Iris pigment epithelial cell (primary cell): ENCODE measurements at places on chromosomes 4 and X.

- no peak for DNase-seq
Observed at GRCh38 chrX:71162981-71163380, 18.3 kb downstream of the NLGN3 start.

GRCh38 chrX:154068560-154068959 lies 29.0 kb downstream of the MECP2 start:
- DNase-seq = no peak

GRCh38 chr4:159979953-159980352 lies 877.1 kb downstream of the RAPGEF2 start:
- no peak for DNase-seq

DNA sequence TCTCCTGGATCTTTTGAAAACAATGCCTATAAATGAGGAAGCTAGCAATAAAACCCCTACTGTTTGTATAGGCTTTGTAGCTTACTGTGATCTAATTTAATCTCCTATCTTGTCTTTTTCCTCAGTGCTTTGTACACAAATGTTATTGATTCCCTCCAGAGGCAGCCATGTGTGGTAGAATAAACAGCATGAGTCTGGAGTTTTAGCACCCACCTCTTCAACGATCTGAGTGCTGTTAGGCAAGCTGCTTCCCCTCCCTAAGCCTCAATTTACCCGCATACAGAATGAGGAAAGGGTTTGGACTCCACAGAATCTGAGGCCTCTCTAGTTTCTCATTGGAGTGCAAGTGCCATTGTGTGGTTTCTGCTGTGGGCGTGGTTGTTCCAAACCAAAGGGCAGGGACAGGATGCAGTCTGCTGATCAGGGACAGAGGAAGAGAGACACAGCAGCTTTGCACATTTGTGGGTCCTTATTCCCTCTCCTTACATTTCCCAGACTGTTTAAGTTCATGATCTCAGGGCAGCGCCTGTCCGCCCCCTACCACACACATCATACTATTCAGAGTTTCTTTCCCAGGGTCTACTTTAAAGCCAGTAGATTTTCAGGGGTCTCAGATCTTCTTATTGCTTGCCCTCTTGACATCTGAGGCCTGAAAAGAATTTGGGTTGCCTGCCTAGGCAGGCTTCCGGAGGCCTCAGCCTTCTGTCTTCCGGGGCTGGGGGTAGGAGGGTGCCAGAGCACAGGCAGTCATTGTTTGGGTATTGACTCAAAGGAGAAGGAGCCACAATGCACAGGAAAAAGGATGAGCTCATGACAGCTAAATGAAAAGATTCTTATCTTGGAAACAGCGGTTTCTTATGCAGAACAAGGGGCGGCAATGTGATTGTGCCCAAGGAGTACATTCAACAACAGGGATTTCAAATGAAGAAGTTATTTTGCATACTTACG lies 114.9 kb upstream of the TEX13D start:
- DNase-seq = peak; percentile 22

- DNase-seq = no peak
Observed at GRCh38 chr4:621296-622070, 3.9 kb upstream of the PDE6B start.

GRCh38 chrX:4450177-4450576 lies 736.7 kb upstream of the PRKX start:
- no peak for DNase-seq

DNA sequence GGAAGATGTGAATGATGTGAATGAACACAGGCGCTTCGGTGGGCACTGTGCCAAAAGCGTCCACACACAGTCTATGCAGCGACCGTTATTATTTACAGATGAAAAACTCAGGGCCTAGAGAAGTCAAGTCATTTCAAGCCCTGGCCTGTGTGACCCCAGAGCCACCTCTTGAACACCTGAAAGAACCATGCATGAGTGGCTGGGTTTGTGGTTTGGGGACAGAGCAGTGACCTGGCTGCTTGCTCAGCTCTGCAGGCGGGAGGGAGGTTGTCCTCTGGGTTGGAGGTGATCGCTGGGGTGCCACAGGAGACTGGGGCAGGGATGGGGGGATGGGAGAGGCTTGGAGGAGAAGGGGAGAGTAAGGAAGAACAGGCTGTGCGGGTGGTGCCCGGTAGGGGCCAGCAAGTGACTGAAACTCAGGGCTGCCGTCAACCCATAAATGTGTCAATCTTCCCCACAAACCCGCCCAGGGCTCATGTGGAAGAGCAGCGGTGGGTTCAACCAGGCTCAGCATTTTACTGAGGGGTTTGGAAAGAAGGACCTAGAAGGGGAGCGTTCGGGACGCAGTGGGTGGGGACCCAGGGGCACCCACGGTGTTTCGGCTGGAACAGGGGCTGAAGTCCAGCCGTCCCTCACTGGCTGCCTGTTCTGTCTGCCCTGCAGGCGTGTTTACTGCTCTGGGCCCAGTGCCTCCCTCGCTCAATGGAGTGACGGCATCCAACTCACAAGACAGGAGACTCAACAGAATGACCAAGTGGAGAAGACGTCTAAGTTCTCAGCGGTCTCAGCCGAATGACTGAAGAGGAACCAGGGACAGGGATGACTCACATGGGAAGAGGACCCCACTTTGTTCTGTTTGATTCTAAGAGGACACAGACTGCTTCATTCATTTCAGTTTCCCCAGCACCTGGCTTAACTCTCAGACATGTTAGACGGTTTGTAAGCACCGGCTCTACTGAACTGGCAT lies 167.8 kb downstream of the AFAP1 start:
- no peak for DNase-seq

DNA sequence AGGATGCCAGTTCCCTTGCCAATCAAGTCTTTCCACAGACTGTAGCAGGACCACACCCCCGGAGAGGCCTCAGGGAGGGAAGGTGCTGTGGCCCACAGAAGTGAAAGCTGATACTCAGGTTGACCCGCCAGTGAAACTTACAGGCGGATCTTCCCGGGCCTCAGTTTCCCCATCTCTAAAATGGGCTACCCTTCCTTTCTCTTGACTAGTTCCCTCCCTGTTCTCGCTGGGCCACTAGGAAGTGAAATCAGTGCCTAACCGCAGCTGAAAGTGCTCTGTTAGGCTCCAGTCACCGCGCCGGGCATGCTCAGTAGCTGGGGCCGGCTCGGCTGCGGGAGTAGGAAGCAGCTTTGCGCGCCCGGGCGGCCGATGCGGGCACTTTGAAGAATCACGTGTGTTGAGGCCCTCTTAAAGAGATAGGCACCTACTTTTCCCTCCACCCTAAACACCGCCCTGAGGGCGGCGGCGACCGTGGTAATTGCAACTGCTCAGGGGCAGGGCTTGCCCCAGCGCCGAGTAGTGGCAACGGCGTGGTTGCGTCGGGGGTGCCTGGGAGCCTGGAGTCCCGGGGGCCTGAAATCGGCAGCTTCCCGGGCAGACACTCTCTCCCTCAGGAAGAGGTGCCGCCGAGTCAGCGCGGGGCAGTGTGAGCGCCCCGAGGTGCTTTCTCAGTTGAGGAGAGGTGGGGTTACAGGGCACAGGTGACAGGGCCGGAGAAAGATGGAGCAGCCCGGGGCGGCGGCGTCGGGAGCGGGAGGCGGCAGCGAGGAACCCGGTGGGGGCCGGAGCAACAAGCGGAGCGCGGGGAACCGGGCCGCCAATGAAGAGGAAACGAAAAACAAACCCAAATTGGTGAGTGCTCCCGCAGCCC lies at the start of gene DIAPH2:
DIAPH2 (plus strand) TSS at position 504 of the 871 bp plus-strand sequence.
- DNase-seq = peak; percentile 84

GRCh38 chrX:153469811-153470410 lies 465 bp downstream of the HAUS7 start:
- peak; percentile 31 for DNase-seq

DNA sequence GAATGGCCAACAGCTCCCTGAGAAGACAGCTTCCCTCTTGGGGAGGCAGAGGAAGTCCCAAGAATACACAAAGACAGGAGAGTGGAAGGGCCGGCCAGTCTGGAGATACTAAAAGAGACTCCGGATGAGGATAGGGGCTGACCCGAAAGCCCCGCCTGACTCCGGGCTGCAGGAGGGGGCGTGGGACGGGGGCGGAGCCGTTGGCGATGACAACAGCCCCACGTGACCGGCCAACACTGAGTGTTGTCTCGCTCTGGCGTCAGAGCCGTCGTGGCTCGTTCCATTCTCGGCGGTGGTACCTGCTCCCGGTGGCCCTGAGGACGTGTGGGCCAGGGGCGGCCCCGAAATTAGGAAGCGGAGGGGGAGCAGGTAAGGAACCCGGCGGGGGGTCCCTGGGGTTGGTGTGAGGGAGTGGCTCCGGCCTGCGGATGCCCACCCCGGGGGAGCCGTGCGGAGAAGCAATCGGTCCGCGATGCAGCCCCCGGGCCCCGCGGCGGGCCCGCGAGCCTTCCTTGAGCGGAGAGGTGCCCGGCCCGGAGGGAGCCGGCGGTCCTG lies at the start of gene BEX4:
BEX4 (plus strand) TSS at position 239 of the 555 bp plus-strand sequence. CDS start 1,046 bp downstream, outside the sequence.
- DNase-seq = peak; percentile 64

- peak; percentile 50 for DNase-seq
Observed at GRCh38 chr4:38563707-38564495, 100.1 kb upstream of the KLF3 start.

DNA sequence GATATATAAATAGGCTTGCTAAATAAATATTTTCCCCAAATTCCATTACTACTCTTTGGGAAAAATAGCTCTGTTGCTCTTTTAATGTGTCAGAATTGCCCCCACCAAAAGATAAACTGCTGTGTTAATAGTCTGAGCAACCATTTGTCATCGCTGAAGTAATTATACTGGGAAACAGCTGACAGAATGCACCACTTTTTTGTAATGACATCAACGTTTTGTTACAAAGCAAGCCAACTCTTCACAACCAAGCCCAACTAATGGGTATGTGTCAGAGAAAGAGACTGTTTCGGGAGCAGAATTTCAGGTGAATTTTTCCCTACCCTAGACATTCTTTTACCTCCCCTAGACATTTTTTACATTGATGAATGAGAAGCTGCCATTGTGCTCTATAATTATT lies 405.0 kb upstream of the MAGEB18 start:
- DNase-seq = no peak

GRCh38 chrX:19924285-19924684 lies 36.9 kb upstream of the SH3KBP1 start:
- DNase-seq = no peak

GRCh38 chrX:42837747-42838146 lies 59.8 kb upstream of the PPP1R2C start:
- no peak for DNase-seq

DNA sequence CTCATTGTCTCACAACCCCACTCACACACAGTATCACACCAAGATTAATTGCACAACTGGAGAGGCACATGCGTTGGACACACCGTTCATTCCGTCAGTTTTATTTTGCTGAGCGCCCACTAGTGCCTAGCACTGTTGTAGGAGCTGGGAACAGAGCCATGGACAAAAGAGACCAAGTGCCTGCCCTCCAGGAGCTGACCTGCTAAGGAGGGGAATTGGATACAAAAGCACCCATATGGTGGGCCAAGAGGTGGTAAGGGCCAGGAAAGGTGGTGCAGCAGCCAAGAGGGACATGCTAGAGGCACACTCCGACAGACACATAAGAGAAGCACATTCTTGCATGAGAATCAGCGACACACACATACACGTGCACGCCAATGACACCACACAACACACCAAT lies 705 bp upstream of the CRMP1 start:
- no peak for DNase-seq
